ENCODE measurements at places on chromosomes 7 and 10.

GRCh38 chr10:98273057-98273850 lies 5.3 kb upstream of the LOXL4 start:
- DNase-seq: no peak

GRCh38 chr10:125071008-125071407 lies 89.4 kb downstream of the CTBP2 start:
- no peak for DNase-seq

DNA sequence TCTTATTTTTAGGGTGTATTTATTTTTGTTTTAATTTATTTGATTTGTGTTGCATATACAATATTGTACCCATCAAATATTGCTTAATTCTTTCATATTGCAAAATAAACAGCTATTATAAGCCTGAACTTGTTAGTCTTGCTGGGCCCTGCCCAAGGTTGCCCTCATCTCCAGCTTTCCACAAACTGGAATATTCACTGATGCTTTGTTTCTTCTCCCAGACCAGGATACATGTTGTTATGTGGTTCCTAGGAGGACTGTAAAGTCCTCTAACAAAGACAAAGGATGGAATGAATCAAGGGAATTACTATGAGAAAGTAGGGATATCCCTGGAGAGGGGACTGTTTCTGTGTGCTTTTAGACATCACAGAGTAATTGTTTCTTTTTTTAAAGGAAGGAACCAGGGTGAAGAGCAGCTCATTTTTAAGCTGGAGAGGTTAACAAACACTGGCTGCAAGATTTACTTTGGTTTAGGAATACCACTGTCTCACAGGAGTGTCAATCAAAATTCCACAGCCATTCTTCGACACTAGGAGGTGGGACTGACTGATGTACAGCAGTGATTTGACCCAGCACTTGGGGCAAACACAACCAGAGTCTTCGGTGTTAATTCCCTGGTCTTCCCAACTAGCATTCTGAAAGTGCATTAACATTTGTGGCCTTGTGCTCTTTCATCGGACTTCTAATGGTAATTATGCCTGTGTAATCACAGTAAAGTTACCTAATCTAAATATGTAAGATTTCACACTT lies 14.8 kb upstream of the CD36 start:
- DNase-seq: no peak

DNA sequence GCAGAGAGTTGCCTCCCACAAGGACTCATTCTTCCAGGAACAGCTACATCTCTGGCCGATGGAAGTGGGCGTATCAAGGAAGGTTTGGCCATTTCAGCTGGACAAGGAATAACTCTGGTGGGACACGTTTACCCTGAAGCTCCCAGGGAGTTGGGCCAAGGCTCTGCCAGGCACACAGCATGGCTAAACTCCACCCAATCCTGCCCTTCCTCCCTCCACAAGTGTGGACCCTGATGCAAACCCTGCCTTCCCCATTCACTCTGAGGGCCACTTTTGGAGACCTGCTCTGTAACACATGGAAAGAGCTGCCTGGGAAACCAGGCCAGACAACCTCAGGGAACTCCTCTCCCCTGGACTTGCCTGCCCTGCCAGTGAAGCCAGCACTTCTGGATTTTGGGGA lies 407.8 kb upstream of the FOXK1 start:
- no peak for DNase-seq

DNA sequence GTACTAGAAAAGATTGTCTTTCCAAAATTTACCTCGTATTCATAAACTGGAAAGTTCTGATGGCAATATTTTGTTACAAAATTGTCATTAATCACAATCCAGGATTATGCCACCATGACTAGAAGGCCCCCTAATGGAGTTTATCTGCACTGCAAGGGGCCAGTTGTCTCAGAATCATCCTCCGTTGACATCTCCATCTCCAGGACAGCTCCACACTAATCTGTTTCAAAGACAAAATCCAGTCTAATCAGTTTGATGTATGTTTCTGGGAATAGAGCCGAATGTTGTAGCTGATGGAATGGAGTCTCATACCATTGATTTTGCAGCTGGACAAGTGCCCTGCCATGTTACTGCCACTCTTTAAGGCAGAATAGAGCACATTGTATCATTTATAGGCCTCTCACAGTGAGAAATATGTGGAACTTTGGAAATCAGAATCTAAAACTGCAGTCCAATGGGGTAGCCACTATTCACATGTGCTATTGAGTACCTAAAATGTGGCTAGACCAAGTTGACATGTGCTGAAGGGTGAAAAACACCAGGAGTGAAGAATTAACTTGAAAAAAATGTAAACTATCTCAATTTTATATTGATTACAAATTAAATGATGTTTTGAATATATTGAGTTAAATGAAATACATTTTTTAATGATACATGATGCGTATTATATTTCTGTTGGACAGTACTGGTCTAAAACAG lies 38.3 kb upstream of the TOMM7 start:
- no peak for DNase-seq

- no peak for DNase-seq
These were observed 308.2 kb downstream of the AUTS2 start for GRCh38 chr7:69906283-69906995.

GRCh38 chr10:130463104-130463875 lies 327.1 kb downstream of the GLRX3 start:
- DNase-seq: no peak

DNA sequence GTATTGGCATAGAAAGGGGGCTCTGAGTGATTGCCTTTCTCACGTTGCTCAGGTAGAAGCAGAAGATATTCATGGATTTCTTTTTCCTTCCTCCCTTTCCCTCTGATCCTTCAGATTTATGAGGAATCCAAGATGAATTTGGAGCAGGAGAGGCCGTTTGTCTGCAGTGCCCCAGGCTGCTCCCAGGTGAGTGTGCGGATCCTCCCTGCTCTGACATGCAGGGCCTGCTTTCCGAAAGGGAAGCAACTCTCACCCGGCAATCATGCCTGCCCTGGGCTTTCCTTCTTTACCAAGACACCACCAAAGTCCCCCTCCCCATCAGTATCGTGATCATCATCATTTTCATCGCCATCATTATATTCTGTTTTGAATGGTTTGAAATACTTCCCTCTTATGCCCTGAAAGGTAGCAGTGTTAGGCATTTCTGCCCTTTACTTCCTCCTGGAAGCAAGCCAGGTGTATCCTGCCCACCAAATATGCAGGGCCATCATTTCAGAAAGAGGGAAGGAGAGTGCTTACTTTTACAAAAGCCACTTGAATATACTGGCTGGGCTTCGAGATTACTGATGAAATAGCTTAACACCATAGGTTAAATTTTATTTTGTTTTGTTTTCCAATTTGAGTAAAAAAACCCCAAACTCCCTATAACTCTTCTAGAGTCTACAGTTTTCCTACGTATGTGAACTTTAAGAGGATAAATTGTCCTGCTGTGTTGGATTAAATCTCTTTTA lies 75.9 kb downstream of the CREB5 start:
- DNase-seq: no peak

DNA sequence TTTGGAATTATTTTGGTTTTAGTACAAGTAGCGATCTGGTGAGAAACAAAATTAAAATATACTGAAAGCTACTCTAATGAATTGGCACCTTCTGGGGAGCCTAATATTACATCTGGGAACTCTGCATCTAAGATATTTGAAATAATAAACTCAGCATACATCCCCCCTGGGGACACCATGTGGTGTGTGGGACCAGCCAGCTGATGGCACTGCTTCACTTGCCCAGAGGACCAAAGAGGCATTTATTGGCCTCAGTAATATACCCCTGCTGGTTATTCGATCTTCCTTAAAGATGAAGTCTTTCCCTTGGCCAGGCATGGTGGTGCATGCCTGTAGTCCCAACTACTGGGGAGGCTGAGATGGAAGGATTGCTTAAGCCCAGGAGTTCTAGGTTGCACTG lies 195.1 kb upstream of the AUTS2 start:
- DNase-seq: no peak

- no peak for DNase-seq
These were observed 75.2 kb downstream of the CDC123 start for GRCh38 chr10:12271210-12271540.

- no peak for DNase-seq
These were observed 2.1 kb downstream of the CAV2 start for GRCh38 chr7:116501425-116502167.

- DNase-seq: no peak
These were observed 393.4 kb downstream of the TFEC start for GRCh38 chr7:115637128-115637527.

DNA sequence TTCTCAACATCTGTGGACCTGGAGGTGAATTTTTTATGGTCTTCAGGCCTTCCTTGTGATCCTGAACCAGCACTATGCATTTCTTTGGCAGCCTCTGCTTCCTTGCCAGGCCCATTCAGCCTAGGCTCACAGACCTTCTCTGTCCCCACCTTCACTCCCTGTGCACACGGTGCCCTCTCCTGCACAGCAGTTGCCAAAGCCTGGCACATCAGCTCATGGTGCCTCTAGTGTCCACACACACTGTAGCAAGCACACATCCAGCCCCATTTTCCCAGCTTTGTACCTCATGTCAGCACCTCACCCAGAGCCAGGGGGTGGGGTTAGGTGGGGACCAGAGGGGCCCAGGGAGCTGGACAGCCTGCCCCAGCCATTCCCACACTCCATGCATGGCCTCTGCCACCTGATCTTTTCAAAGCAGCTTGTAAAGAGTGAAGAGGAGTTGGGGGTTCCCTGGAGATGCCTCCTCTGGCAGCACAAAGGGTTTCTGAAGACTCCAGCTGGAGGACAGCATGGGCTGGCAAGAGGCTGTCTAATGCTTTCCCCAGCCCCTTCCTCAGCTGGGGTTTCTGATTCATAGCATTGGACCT lies 57.9 kb upstream of the TMEM72 start:
- no peak for DNase-seq

DNA sequence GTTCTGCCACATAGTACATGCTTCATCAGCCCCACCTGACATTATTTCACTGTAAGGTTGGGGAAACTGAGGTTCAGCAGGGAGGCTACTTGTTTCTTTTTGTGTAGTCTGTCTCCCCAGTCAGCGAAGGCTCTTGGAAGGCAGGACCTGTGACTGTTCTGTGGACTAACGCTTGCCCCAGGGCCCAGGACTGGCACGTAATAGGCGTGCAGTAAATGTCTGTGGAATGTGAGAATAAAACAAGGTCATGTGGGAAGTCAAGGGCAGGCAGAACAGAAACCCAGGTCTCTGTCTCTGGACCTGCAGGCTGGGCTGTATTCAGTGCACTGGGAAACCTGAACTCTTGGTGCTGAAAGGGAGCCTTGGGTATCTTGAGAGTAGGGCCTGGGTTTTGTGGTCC lies 168.7 kb downstream of the RPS24 start:
- no peak for DNase-seq

DNA sequence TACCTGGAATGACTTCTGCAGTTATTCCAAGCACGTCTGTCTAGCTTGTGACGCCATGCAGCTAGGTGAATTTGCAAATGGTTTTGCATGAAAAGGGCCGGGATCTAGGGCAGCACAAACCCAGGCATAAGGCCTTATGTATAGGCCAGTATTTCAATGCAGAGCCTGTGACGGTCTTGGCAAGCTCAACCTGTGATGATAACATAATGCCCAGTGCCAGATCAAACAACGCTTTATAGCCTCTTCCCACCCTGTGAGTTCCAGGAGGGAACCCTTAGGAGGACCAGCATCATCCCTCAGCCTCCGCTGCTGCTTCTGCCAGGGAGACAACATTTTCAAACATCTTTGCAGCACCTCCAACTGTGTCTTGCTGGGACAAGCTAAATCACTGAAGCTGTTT lies 390.7 kb downstream of the INHBA start:
- DNase-seq: no peak

- no peak for DNase-seq
These were observed 29.8 kb upstream of the PPP2R2D start for GRCh38 chr10:131870831-131871672.

GRCh38 chr10:124517461-124517860 lies 55.8 kb downstream of the LHPP start:
- DNase-seq: no peak

GRCh38 chr7:140674356-140674800 lies 1.6 kb downstream of the ADCK2 start:
- DNase-seq: no peak

DNA sequence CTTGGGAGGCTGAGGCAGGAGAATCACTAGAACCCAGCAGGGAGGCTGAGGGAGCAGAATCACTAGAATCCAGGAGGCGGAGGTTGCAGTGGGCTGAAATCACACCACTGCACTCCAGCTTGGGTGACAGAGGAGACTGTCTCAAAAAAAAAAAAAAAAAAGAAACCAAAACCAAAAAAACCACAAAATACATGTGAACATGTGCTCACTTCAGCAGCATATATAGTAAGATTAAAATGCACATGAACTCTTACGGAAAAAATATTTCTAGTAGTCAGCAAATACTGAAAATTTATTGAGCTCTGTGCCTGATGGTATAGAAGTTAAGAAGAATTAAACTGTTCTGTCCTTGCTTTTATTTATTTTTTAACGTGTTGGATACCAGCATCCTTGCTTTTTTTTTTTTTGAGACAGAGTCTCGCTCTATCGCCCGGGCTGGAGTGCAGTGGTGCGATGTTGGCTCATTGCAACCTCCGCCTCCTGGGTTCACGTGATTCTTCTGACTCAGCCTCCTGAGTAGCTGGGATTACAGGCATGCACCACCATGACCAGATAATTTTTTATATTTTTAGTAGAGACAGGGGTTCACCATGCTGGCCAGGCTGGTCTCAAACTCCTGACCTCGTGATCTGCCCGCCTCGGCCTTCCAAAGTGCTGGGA lies 9.6 kb upstream of the ZNF487 start:
- DNase-seq: peak; percentile 62

GRCh38 chr10:104941662-104942061 lies 300.6 kb downstream of the SORCS3 start:
- DNase-seq: no peak

- DNase-seq: no peak
These were observed 274.0 kb downstream of the ELFN1 start for GRCh38 chr7:1943933-1944618.

DNA sequence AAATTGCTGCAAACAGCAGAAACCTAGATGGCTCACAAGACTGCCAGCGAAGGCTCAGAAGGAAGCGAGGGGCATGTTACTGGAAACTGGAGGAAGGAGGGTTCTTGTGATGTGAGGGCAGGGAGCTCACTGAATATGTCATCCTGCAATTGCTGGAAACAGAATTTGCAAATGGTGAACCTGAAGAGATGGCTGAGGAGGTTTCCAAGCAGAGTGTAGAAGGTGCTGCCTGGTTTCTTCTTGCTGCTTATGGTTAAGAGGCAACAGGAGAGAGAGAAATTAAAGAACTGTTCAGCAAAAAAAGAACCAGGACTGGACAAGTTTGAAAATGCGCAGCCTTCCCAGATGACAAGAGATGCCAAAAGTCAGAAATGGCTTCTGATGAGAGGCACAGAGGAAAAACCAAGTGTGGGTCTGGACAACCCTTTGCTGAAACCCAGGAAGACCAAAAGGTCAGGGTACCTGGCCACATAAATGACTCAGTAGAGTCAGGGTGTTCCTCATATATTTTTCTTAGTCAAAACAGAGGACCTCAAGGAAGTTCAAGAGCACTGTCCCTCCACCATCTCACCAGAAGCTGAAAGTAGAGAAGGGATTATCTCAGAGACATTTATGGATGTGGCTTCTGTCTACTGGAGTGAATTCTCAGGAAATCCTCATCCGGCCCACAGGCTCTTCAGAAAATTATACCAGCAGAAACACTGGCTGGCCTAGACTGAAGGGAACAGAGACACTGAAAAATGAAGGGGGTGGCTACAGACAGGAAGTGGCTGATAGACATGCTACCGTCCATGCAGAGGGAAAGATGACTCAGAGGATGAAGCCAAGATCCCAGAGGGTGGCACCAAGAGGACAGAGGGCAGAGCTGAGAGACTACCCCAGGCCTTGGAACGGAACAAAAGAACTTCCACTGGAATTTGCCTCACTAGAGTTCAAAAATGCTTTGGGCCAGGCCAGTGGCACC lies 10.1 kb downstream of the PAPOLB start:
- no peak for DNase-seq

GRCh38 chr10:127905848-127906261 lies 1.0 kb upstream of the PTPRE start:
- DNase-seq: no peak

GRCh38 chr7:70040970-70041766 lies 442.9 kb downstream of the AUTS2 start:
- DNase-seq: no peak
